ENCODE measurements at places on chromosomes 12 and 14. TPM values are rescaled to one million over a fixed set of nuclear protein-coding genes. Genes with fewer than 3 reads are reported as not detected.

The RNASE3 gene
- total RNA-seq = not detected

The CIROP gene
- not detected for total RNA-seq

The USP30 gene
- total RNA-seq = 33.1 TPM

The RFLNA gene
- not detected for total RNA-seq

The KITLG gene
- total RNA-seq = not detected

The RAD51AP1 gene
- total RNA-seq = 1.6 TPM

The OTX2 gene
- not detected for total RNA-seq

The MYF5 gene
- not detected for total RNA-seq

The AQP6 gene
- not detected for total RNA-seq

The HOXC5 gene
- not detected for total RNA-seq

The ALDH1L2 gene
- total RNA-seq = not detected

The CD27 gene
- total RNA-seq = 38.4 TPM

The TRPV4 gene
- total RNA-seq = not detected

The DCAF4 gene
- 26.6 TPM for total RNA-seq

The UBR7 gene
- total RNA-seq = 7.0 TPM

The TPPP2 gene
- total RNA-seq = not detected

The SOAT2 gene
- total RNA-seq = 2.9 TPM

The KRT8 gene
- total RNA-seq = 0.57 TPM

The RSRC2 gene
- total RNA-seq = 325 TPM

The KLRF2 gene
- not detected for total RNA-seq

The DUSP16 gene
- 27.9 TPM for total RNA-seq

The TAS2R43 gene
- 0.30 TPM for total RNA-seq

The ZDHHC22 gene
- total RNA-seq = not detected

The STYK1 gene
- total RNA-seq = 0.57 TPM

The HRK gene
- 0.05 TPM for total RNA-seq

The TMEM233 gene
- not detected for total RNA-seq

The PRKCH gene
- 429 TPM for total RNA-seq

The SLC16A7 gene
- 16.9 TPM for total RNA-seq

The E2F7 gene
- not detected for total RNA-seq

The KRT79 gene
- total RNA-seq = not detected

The RNFT2 gene
- 4.1 TPM for total RNA-seq

The SERPINA9 gene
- total RNA-seq = not detected

The CCDC197 gene
- total RNA-seq = not detected

The SLC6A15 gene
- total RNA-seq = not detected

The JKAMP gene
- total RNA-seq = 10.5 TPM

The FGF23 gene
- total RNA-seq = not detected

The BORCS5 gene
- 38.8 TPM for total RNA-seq

The KRT73 gene
- total RNA-seq = 8.1 TPM

The ARHGAP9 gene
- total RNA-seq = 367 TPM

The EIF2S3B gene
- total RNA-seq = 1.1 TPM

The TRIAP1 gene
- 35.8 TPM for total RNA-seq

The VWF gene
- not detected for total RNA-seq

The BDKRB2 gene
- total RNA-seq = not detected

The SRRM4 gene
- not detected for total RNA-seq

The SMCO2 gene
- total RNA-seq = not detected

The KRT6A gene
- total RNA-seq = not detected

The NR1H4 gene
- not detected for total RNA-seq

The TTC9 gene
- 5.4 TPM for total RNA-seq

The EXOC3L4 gene
- not detected for total RNA-seq
